Stimulated activated CD8-positive, alpha-beta memory T cell treated with anti-CD3 and anti-CD28 coated beads, Interleukin-15, amount 100 ng/mL, for 48 hours (primary cell): ENCODE measurements at places on chromosomes 6 and 20.

GRCh38 chr20:18032977-18033892 lies 24.5 kb downstream of the OVOL2 start:
- no peak for DNase-seq

DNA sequence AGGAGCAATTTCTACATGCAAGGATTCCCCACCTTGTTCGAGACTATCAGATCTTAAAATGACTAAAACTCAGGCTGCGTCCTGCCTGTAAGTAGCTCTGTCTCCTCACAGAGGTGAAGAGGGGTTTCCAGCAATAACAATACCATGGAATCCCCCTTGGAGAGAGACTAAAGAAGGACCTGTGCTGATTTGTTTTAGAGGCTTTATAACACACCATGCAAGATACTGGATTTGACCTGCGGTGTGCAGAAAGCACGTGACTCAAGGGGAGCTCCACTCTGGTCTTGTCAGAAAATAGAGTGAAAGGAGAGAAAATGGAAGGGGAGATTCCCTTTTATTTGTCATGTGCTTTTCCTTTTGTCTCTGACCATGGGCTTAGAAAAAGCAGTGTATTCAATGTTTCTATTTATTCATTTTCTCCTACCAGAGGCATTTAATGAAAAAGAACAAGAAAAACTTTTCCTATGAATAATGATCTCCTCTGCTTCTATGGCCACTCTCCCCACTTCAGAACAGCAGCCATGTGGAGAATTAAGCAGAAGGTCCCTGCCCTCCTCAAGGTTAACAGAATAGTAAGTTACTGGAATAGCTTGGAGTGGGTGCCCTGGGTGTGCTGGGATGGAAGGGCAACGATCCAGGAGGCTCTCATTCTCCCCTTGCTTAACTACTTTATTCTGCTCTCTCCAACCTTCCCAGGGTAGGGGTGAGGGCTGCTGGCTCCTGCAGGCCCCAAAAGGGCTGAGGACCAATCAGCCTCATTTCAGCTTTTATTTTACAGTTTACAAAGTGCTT lies 19.2 kb upstream of the MRPS10 start:
- no peak for DNase-seq

DNA sequence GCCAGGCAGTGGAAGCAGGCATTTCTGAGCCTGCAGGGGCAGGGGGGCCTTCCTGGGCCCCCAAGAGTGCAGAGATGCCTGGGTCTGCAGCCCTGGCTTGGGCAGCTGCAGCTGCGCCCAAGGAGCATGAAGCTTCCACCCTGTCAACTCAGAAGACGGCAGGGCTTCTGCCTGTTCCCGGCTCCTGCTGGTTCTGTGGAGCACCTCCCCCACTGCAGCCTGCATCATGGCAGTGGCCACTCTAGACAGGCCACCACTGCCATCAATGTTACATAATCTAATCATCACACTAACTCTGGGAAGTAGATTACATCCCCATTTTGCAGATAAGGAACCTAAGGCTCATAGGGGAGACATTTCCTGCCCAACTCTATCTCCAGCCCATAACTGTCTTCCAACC lies 21.1 kb upstream of the TOP1 start:
- no peak for DNase-seq

DNA sequence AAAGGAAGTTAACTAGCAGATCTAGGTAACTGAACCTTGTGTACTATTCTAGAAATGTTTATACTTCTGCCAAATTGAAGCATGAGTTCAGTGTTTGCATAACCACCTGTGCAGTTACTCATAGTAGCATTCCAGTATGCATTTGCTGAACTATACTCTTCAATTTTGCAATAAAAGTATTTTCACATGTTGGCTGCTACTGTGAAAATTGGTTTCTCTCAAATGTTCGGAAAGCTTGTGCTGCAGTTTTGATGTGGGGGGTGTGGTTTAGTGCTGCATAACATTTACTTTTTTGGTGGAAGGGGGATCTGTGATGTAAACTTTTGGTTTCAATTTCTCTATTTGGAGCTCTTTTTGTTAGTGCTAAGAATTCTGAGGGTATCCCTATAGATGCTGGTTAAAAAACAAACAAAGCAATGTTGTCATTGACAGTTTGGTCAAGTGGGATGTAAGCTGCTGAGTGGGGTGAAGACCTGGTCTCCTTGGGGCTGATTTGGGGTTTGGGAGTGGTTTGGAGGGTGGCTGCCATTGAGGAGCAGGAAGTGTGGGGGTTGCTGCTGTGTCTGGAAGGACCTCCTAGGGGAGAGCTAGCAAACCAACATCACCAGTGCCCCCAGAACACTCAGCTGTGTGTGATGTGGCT lies 87.8 kb downstream of the CARMIL1 start:
- no peak for DNase-seq

DNA sequence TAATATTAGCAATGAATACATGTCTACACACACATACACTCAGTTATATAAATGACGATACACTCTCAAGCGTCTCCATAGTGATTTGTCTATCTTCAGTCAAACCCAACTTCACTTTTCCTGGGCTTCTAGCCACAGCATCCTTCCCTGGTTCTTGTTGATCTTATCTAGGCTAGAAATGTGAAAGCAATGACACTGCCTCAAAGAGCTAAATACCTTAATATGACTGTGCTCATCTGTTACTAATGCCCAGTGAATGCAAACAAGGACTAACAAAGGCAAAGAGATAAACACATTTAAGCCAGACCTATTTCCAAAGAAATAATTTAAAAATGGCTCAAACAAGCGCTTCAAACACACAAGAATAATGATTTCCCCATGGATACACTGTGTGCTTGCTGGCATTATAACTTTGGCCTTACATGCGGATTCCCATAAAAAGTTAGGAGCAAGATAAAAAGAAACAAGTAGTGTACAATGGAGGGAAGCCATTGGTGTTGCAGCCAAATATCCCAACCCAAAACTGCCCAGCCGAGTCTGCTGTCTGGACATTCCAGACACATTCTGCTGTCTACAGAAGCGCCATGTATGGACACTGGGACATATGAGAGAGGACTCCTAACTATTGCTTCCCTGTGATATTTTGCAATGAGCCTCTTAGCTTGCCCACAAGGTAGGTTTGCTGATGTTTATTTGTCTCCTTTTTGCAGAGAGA lies 19.5 kb upstream of the DAAM2 start:
- no peak for DNase-seq

- no peak for DNase-seq
These were observed 382.6 kb upstream of the JAG1 start for GRCh38 chr20:11056414-11056813.

DNA sequence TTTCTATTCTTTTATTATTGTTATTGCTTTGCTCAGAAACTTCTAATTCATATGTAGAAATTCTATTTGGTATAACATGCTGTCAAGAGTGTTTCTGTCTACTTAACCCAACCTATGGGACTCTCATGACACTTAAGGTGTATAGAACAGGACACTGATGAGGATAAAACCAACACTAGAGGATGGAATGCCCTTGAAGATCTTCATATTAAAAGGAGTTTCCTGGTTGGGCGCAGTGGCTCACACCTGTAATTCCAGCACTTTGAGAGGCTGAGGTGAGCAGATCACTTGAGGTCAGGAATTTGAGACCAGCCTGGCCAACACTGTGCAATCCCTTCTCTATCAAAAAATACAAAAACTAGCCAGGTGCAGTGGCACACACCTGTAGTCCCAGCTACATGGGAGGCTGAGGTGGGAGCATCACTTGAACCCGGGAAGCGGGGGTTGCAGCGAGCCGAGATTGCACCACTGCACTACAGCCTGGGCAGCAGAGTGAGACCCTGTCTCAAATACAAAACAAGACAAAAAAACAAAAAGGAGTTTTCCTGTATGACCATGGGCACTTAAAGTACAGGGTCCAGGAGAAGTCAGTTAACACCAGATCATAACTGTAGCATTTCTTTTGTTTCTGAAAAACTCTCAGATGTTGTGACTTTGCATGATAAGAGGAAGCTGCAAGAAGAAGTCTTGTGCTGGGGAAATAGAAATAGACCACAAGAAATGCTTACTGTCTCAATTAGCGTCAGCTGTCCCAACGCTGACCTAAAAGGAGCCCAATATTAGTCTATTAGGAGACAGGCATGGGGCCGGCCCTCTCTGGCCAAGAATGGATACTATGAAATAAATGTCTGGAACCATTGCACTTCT lies 38.9 kb upstream of the CD2AP start:
- DNase-seq = no peak

- no peak for DNase-seq
These were observed 548.9 kb downstream of the FRK start for GRCh38 chr6:115511771-115512170.

DNA sequence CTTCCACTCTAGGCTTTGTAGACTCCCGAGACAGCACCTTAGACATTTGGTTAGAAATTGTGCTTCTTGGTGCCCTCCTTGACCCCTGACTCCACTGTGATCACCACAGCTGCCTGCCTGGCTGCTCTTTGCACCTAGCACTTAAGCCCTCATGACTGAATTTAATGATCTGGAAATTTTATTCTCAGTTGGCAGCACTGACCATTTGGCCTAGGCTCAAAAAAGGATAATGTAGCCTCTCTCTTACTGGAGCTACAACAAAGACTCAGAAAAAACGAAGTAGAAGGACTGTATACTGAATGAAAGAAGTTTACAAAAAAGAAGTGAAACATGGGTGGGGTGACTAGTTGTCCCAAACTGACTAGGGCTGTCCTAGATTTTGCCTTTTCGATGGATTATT lies 11.3 kb upstream of the ABRACL start:
- no peak for DNase-seq

DNA sequence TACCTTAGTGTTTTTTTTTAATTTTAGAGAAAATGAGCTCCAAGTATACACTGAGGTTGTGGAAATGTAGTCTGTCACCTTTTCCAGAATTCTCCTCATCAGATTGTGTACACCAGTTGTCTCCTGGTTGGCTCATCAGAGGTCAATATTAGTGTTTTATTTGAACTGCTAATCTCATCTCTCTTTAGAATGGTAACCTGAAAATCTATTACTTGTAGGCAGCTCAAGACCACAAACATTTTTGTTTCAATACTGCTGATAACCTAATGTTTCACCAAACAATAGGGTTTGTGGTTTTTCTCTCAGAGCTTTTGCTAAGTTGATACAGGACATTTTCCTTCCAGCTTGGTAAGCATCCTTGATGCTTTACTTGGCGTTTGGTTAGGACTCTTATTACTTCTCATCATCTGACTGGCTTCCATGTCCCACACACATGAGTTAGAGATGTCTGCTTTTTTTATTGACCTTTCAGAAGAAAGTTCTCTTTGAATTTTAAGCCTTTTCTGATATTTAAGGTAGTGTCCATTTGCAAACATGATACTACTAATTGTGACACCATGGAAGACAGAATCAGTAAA lies 15.1 kb downstream of the ADGRG6 start:
- DNase-seq = no peak

- no peak for DNase-seq
These were observed 454.9 kb downstream of the C6orf118 start for GRCh38 chr6:164854526-164854925.

DNA sequence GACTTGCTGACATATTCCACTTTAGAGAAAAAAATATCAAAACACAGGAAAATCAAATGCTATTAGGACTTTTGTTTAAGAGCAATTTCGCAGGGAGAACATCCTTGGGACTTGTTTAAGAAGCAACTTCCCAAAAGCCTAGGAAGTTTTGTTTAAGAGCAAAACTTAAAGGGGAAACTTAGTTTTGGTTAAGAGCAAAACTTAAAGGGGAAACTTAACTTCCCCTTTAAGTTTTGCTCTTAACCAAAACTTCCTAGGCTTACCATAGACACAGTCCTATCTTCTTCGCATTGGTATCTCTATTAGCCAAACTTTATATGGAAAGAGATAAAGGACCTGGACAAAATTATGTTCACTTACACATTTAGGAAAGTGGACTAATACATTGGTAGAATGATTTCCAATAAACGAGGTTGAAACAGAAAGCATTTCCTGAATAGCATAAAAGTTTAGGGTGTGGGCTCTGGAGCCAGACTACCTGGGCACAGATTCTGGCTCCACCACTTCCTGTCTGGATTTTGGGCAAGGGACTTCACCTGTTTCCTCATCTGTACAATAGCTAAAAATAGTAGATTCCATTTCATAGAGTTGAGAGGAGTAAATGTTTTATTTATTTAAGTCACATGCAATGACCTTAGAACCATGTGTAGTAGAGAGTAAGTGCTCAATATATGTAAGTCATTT lies 15.7 kb downstream of the PAQR8 start:
- DNase-seq = no peak

DNA sequence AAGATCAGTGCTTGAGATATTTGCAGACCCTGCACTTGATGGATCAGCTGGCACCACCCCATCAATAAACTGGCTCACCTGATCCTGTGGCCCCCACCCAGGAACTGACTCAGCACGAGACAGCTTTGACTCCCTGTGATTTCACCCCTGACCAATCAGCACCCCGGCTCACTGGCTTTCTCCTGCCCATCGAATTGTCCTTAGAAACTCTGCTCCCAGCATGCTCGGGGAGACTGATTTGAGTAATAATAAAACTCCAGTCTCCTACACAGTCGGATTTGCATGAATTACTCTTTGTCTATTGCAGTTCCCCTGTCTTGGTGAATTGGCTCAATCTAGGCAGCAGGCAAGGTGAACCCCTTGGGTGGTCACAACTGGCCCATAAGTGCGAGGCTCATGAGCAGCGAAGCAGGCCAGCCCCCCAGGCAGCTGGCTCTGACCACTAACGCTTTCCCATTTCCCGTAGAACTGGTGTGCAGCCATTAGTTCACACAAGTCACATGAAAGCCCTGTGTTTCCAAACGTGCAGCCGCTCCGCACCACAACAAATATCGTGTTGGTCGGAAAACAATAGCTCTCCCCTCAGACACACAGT lies 79.6 kb downstream of the RSPH3 start:
- DNase-seq = no peak

- no peak for DNase-seq
These were observed 81.4 kb downstream of the SERAC1 start for GRCh38 chr6:158086504-158087223.

GRCh38 chr20:32972181-32973076 lies 31.8 kb downstream of the SUN5 start:
- peak; percentile 76 for DNase-seq

DNA sequence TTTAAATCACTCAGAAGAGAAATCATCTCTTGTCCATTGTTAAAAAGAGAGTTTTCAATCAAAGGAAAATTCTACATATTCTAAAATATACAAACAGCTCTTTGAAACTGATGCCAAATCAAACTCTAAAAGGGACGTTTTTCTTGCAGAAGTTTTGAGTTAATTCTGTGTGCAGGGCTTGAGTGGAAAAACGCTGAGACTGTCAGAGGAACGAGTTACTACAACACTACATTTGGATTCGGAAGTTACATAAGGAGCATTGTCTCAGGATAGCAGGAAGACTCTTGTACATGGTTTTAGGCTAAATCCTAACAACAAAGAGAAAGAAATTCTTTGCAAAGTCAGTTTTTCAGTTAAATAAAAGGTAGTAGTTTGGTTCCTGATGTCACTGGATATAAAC lies 155.7 kb upstream of the SUPT3H start:
- DNase-seq = no peak

- no peak for DNase-seq
These were observed 33.0 kb upstream of the CDH4 start for GRCh38 chr20:61219021-61219431.

GRCh38 chr20:42604998-42605956 lies 584.4 kb downstream of the PTPRT start:
- DNase-seq = no peak

DNA sequence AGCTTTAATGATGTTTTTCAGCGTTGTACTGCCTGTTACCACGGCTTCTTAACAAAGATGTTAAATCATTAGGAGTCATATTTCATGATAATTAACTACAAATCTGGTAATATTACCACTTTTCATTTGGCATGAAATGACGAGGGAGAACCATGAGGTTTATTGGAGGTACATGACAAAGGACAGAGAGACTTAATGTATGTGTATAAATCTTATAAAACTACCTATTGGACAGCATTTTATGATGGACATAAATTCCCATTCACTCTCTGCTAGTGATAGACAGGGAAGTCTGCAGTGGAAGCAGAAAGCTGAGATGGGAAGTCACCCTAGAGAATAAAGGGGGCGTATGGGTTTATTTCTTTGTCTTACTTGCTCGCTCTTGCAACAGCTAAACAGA lies 949.9 kb upstream of the FLRT3 start:
- DNase-seq = no peak
